Left ventricle myocardium inferior (tissue), 1 donor: ENCODE measurements at places on chromosomes 4 and X. TPM values are rescaled to one million over a fixed set of nuclear protein-coding genes. Genes with fewer than 3 reads are reported as not detected.

GRCh38 chrX:12610079-12610478, 181.1 kb upstream of the PRPS2 start:
- no peaks in the 10 kb centered on the region for H3K4me1 ChIP-seq
- H3K27ac ChIP-seq: no peak overlapping the region
- H3K27me3 ChIP-seq: no peaks in the 10 kb centered on the region
- no peak for DNase-seq
- H3K4me3 ChIP-seq: no peak overlapping the region
- H3K36me3 ChIP-seq: no peaks in the 10 kb centered on the region

- H3K4me1 ChIP-seq: no peaks in the 10 kb centered on the region
- DNase-seq: no peak
- H3K36me3 ChIP-seq: no peaks in the 10 kb centered on the region
- H3K4me3 ChIP-seq: no peak overlapping the region
Observed at GRCh38 chr4:80134936-80135701, 62.1 kb upstream of the ANTXR2 start.

GRCh38 chrX:54786967-54787366, 11.1 kb downstream of the ITIH6 start:
- H3K27ac ChIP-seq: no peak overlapping the region
- no peaks in the 10 kb centered on the region for H3K4me1 ChIP-seq
- DNase-seq: no peak
- H3K4me3 ChIP-seq: no peak overlapping the region

GRCh38 chrX:75303795-75304194, 29.9 kb downstream of the UPRT start:
- peaks cover 31% of the 10 kb centered on the region for H3K36me3 ChIP-seq
- H3K27ac ChIP-seq: no peak overlapping the region
- no peaks in the 10 kb centered on the region for H3K4me1 ChIP-seq
- H3K27me3 ChIP-seq: no peaks in the 10 kb centered on the region
- no peak for DNase-seq

- no peak overlapping the region for H3K4me3 ChIP-seq
- no peak for DNase-seq
- H3K27ac ChIP-seq: no peak overlapping the region
- no peaks in the 10 kb centered on the region for H3K36me3 ChIP-seq
Observed at GRCh38 chr4:184298254-184298653, 80.6 kb upstream of the ENPP6 start.

DNA sequence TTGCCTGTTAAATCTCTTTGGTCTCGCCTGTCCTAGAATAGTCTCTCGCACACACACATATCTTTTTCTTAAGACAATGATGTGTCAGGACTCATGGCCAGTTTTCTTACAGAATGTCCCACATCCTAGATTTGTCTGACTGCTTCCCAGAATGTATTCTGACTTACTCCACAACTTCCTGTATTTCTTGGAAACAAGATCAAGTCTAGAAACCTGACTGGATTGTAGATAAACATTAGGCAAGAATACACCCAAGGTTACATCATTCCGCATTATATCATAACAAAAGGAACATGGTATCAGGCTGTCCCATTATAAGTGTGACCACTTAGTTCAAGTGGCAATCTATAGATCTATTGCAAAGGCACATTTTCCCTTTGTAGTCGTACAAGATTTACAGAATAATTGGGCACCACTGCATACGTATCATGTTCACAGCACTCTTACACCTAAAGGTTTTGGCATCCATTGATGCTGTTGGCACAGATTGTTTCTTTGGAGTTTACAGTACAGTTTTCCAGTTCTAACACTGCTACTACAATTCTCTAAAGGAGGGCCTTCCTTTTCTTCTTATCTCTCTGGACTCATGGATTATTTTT, 56.4 kb downstream of the FBXW7 start:
- no peaks in the 10 kb centered on the region for H3K36me3 ChIP-seq
- peak overlapping the region; percentile 35 for H3K27ac ChIP-seq
- peaks cover 25% of the 10 kb centered on the region for H3K4me1 ChIP-seq
- no peak overlapping the region for H3K4me3 ChIP-seq
- no peaks in the 10 kb centered on the region for H3K27me3 ChIP-seq

DNA sequence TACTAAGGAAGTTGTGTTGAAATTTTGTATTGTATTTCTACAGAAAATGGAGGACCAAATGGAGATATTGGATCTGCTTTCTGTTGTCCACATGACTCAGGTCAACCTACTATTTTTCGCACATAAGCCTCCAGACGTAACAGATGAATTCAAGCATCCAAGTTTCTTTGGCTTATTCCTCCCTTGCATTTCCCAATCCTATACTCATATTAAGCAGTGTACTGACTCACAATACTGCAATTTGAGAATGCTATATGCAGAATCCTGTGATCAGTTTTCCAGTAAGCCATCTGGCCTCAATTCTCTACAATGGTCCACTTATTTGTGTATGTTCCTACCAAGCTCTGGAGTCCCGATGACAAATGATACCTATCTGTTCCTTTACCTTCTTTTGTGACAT, 75.7 kb downstream of the ASB9 start:
- H3K27ac ChIP-seq: no peak overlapping the region
- no peaks in the 10 kb centered on the region for H3K36me3 ChIP-seq
- no peaks in the 10 kb centered on the region for H3K27me3 ChIP-seq
- no peak overlapping the region for H3K4me3 ChIP-seq
- no peak for DNase-seq

- no peak overlapping the region for H3K4me3 ChIP-seq
- no peaks in the 10 kb centered on the region for H3K27me3 ChIP-seq
- no peak overlapping the region for H3K27ac ChIP-seq
- peaks cover 31% of the 10 kb centered on the region for H3K4me1 ChIP-seq
- no peaks in the 10 kb centered on the region for H3K36me3 ChIP-seq
Observed at GRCh38 chr4:78693777-78694456, 82.2 kb upstream of the BMP2K start.

DNA sequence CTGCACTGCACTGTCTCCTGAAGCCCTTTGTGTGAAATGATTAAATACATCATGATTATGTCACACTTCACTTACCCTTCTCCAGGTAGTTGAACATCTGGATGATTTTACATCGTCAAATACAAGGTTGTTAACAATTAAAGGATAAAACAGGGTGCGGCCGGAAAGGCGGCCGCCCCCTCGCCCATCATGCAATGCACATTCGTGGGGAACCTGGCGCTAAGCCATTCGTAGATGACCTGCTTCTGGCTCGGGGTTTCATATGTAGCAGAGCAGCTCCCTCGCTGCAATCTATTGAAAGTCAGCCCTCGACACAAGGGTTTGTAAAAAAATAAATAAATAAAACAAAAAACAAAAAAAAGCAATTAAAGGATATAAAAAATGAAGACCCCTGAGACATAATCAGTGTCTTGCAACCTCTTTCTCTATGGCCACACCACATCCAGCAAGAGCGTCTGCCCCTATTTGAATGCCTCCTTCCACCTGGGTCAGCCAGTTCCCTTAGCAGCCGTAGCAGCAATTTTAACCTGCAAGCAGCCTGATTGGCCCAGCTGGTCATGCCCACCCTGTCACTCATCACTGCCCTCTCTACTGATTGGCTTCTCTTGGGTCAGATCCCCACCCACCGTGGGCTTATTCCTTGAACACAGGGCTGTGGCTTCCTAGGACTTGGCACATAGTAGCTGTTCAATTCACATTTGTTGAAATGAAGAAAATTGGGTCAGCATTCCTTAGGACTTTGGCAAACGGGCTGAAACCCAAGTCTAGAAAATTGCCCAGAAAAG, 147.8 kb upstream of the PSAPL1 start:
- H3K27ac ChIP-seq: no peak overlapping the region
- no peak for DNase-seq
- H3K4me3 ChIP-seq: no peak overlapping the region
- H3K4me1 ChIP-seq: no peaks in the 10 kb centered on the region

GRCh38 chr4:4443821-4444220, 56.9 kb downstream of the NSG1 start:
- peaks cover 7% of the 10 kb centered on the region for H3K4me1 ChIP-seq
- no peaks in the 10 kb centered on the region for H3K27me3 ChIP-seq
- H3K27ac ChIP-seq: no peak overlapping the region
- H3K4me3 ChIP-seq: no peak overlapping the region
- H3K36me3 ChIP-seq: peaks cover 15% of the 10 kb centered on the region
- DNase-seq: no peak

GRCh38 chr4:176788971-176789370, 3.8 kb downstream of the VEGFC start:
- H3K27ac ChIP-seq: peak overlapping the region; percentile 50
- peaks cover 21% of the 10 kb centered on the region for H3K4me1 ChIP-seq
- H3K36me3 ChIP-seq: no peaks in the 10 kb centered on the region
- DNase-seq: no peak

GRCh38 chrX:19049110-19049509, 65.2 kb upstream of the PHKA2 start:
- H3K4me3 ChIP-seq: no peak overlapping the region
- no peaks in the 10 kb centered on the region for H3K4me1 ChIP-seq
- H3K27me3 ChIP-seq: no peaks in the 10 kb centered on the region
- H3K27ac ChIP-seq: no peak overlapping the region
- DNase-seq: no peak

DNA sequence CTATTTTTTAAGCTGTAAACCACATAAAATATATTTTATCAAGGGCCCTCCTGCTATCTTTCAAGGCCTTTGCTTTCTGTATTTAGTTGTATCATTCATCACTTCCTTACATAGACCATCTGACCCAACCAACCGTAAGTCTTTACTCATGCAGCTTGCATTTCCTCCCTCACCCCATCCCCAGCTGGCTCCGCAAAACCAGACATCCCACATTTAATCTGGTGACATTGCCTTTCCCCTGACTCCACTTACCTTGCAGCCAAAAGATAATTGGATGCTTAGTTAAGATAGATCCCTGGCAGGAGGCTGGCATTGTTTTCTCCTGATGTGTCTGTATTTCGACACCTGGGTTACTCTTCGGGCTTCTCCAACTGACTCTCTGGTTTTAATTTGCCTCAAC, 183.7 kb upstream of the LDB2 start:
- no peaks in the 10 kb centered on the region for H3K27me3 ChIP-seq
- DNase-seq: no peak
- H3K4me3 ChIP-seq: no peak overlapping the region

DNA sequence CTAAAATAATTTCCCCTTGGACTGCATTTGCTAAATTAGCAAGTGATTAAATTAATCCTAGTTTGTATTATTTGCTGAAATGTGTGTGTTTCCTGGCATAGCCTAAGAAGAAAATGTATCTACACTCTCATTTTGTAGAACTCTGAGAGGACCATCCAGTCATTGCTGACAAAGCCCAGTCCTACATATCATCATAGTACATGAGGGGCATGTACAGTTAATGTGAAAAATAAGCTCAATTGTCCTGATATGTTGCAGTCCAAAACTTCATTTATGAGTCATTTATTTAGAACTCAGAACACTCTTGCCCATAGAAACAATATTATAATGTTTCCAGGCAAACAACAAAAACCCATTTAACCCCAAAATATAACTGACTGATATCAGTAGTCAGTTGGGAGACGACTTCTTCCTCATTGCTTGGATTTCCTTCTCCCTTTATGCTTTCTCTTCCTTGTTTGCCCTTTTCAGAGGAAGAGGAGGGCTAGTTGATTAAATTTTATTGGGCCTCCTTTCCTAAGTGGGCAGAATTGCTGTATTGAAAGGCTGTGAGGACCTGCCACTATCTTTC, 26.9 kb upstream of the BBS12 start:
- no peak overlapping the region for H3K27ac ChIP-seq
- peak overlapping the region; percentile 65 for H3K4me3 ChIP-seq
- peaks cover 8% of the 10 kb centered on the region for H3K36me3 ChIP-seq
- no peaks in the 10 kb centered on the region for H3K27me3 ChIP-seq
- DNase-seq: no peak

DNA sequence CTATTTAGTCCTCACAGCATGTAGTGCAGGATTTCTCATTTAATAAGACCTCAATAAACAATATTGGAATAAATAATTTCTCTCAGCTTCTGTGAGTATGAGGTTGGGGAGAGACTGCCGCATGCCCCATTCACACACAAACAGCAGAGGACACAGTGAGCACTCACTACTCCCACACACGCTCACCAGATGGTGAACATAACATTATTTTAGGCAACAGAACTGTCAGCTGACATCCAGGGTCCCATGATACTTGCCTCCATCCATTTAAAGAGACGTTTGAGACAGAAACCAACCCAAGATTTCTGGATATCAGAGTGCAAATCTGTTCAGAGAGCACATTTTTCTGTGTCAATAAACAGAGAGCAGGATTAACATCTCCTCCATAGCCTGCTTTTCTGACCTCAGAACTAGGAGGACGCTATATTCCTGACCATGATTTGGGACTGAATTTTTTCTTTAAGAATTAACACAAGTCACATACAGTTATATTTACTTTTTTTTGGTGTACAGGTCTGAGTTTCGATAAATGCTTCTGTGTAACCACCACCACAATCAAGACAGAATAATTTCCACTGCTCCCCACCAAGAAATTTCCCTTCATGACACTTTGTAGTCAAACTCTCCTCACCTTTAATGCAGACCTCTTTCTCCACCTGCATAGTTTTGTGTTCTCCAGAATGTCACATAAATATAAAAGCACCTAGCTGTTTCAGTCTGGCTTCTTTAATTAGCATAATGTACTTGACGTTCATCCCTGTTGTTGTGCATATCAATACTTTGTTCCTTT, 16.7 kb downstream of the GPRIN3 start:
- peak overlapping the region; percentile 80 for H3K27ac ChIP-seq
- no peaks in the 10 kb centered on the region for H3K27me3 ChIP-seq
- no peak for DNase-seq
- peak overlapping the region; percentile 7 for H3K4me3 ChIP-seq
- no peaks in the 10 kb centered on the region for H3K36me3 ChIP-seq
- peaks cover 85% of the 10 kb centered on the region for H3K4me1 ChIP-seq

GRCh38 chr4:81260443-81261101, 45.5 kb upstream of the PRKG2 start:
- H3K27me3 ChIP-seq: no peaks in the 10 kb centered on the region
- H3K36me3 ChIP-seq: no peaks in the 10 kb centered on the region
- H3K4me1 ChIP-seq: no peaks in the 10 kb centered on the region

GRCh38 chr4:75790024-75790423, 65.6 kb downstream of the USO1 start:
- H3K27ac ChIP-seq: no peak overlapping the region
- H3K27me3 ChIP-seq: no peaks in the 10 kb centered on the region
- no peak overlapping the region for H3K4me3 ChIP-seq
- peaks cover 85% of the 10 kb centered on the region for H3K36me3 ChIP-seq

DNA sequence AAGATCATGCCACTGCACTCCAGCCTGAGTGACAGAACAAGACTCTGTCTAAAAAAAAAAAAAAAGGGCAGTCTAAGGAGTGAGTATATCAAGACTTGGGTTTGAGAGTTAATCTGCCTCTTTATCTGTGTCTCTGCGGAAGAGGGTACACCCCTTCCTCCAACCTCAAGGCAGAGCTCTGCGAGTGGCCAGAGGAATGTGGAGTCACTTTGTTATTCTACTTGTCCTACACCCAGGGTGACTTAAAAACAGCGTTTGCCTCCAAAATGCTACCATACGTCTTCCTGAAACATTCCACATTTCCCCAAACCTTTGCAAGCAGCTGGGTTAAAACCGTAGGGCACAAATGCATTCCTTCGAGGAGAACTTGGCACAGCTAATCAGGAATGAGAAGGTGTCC, 199.9 kb downstream of the SHOX start:
- H3K36me3 ChIP-seq: no peaks in the 10 kb centered on the region
- no peaks in the 10 kb centered on the region for H3K4me1 ChIP-seq
- H3K27me3 ChIP-seq: no peaks in the 10 kb centered on the region
- no peak for DNase-seq
- H3K4me3 ChIP-seq: no peak overlapping the region
- no peak overlapping the region for H3K27ac ChIP-seq

Gene VEGFC
- total RNA-seq: 7.5 TPM

Gene PTCHD1
- total RNA-seq: 0.22 TPM

Gene PABPC1L2B
- total RNA-seq: not detected

Gene SPARCL1
- 292 TPM for total RNA-seq

Gene STS
- 5.3 TPM for total RNA-seq

Gene STATH
- total RNA-seq: not detected

Gene ZRSR2
- 7.8 TPM for total RNA-seq
